ENCODE measurements at places on chromosomes 13 and 19. TPM values are rescaled to one million over a fixed set of nuclear protein-coding genes. Genes with fewer than 3 reads are reported as not detected.

- no peak for DNase-seq
These were observed at the start of gene NALCN for GRCh38 chr13:101416181-101417042. NALCN (minus strand) TSS chr13:101416508; CDS start chr13:101399126, 17,382 bp downstream.

RGS9BP gene
- not detected for total RNA-seq

DNA sequence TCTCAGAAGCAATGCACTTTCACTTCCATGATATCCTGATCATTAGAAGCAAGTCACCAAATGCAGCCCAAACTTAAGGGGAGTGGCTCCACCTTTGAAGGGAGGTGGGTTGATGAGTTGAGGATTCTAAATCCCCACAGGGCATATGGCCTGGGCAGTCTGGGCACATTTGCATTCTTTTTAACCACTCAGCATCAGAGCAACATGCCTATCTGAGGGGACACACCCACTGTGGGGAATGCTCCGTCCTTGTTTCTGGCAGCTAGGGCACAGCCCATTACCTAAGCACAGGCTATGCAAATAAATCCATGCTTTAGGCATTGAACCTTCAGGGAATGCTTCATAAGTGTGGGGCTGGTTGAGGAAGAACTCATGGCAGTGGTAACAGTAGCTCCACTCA, 12.3 kb upstream of the SACS start:
- DNase-seq = no peak

MAP4K1 gene
- total RNA-seq = 8.8 TPM

DNA sequence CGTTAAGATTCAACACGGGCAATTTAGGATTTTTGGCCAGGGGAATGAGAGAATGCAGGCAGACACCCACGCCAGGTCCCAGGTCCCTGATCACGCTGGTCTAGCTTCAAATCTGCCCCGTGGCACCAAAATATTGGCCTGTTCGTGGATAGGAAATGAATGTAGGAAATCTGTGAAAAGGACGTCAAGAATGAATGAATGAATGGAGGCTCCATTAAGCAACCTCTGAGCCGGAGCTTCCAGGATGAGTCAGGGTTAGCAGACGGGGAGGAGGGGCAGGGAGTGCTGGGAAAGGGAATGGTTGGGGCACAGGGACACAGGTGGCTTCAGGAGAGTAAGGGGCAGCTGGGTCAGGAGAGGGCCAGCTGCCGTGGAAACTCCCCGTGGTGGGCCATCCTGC, 4.2 kb downstream of the SULT2B1 start:
- no peak for DNase-seq

CHMP2A gene
- 260 TPM for total RNA-seq

KLK1 gene
- total RNA-seq = 55.0 TPM

- DNase-seq = peak; percentile 80
These were observed 708 bp upstream of the ERCC1 start for GRCh38 chr19:45424191-45425058.

DNA sequence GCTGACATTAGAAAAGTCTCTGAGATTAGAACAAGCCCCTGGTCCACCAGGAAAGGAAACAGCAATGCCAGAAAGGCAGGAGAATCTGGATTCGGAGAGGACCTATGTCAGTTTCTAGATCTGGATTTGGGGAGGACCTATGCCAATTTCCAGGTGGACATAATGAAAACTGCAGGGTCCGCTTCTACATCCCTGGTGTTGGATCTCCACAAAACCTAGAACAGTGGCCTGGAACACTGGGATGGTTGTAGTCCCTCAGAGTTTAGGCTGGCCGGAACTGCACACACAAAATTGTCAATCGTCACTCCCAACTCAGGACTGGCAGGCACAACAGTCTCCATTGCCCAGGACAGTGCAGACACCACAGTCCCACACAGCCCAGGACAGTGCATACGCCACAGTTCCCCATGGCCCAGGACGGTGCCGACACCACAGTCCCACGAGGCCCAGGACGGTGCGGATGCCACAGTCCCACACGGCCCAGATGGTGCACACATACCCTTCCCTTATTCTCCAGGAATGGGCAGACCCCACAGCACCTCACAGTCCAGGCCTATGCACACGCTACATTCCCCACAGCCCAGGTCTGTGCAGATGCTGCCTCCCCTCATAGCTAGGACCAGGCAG, 341.7 kb downstream of the UQCRFS1 start:
- DNase-seq = no peak

DNA sequence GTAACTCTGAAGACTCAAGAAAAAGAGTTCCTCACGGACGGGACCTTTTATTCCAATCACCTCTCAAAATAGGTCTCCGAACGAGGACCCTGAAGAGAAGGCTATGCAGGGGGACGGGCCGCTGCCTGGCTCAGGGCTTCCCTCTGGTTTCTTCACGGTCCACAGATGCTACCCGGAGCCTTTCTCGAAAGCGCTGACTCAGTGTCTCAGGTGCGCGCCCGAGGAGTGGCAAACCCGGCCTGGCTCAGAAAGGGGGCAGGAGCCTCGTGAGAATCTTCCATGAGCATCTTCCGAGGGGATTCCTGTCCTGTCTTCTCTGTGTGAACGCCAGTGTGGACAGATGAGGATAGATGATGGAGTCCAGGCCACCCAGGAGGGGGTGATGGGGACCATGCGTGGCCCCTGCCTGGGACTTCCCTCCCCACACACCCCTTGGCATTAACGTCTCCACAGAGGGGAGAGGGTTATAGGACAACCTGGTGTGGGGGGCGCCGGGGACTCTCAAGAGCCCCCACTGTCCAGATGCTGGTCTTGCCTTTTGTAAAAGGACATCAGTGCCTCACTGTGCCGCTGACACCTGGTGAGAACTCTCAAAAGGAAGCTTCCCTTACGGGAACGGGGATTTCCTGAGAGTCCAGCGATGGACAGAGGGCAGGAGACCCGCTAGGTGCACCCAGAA, 16.5 kb downstream of the LSM4 start:
- no peak for DNase-seq

PALM gene
- 12.6 TPM for total RNA-seq

POLR2E gene
- total RNA-seq = 36.7 TPM

- DNase-seq = no peak
These were observed 23.3 kb downstream of the ZNF787 start for GRCh38 chr19:56097776-56098175.

- DNase-seq = no peak
These were observed 53.0 kb upstream of the ZNF728 start for GRCh38 chr19:23055946-23056345.

Data from stomach (tissue), 19 donors.